ENCODE measurements at places on chromosomes 3 and 15.
A peak's percentile ranks its signal among the peaks of the same experiment; 100 is the strongest.

- no peak for DNase-seq
Observed at GRCh38 chr3:60304112-60304511, 947.1 kb downstream of the FHIT start.

GRCh38 chr3:36175916-36176461 is 204.3 kb upstream of the STAC start:
- no peak for DNase-seq

- peak; percentile 39 for DNase-seq
Observed at GRCh38 chr15:66868918-66869317, 166.9 kb downstream of the SMAD6 start.

GRCh38 chr15:50905055-50905454 is 3.4 kb upstream of the AP4E1 start:
- no peak for DNase-seq

GRCh38 chr3:148500881-148501280 is 196.8 kb upstream of the AGTR1 start:
- DNase-seq = no peak

DNA sequence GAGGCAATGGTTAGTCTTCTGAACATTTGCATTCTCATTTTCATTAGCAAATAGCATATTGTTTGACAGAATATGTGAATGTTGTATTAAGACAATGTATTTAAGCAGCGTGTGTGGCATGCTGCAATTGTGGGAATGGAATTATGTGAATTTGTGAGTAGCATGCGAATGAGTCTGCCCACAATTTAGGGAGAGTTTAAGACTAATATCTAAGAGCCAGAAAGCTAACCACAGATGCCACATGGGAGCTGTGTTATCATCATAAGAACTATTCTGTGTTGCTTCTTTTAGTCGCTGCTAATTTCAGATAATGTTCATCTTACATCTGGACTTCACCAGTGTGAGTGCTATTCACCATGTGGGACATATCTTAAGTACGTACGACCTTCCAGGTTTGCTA is 494.5 kb downstream of the RBMS3 start:
- no peak for DNase-seq

DNA sequence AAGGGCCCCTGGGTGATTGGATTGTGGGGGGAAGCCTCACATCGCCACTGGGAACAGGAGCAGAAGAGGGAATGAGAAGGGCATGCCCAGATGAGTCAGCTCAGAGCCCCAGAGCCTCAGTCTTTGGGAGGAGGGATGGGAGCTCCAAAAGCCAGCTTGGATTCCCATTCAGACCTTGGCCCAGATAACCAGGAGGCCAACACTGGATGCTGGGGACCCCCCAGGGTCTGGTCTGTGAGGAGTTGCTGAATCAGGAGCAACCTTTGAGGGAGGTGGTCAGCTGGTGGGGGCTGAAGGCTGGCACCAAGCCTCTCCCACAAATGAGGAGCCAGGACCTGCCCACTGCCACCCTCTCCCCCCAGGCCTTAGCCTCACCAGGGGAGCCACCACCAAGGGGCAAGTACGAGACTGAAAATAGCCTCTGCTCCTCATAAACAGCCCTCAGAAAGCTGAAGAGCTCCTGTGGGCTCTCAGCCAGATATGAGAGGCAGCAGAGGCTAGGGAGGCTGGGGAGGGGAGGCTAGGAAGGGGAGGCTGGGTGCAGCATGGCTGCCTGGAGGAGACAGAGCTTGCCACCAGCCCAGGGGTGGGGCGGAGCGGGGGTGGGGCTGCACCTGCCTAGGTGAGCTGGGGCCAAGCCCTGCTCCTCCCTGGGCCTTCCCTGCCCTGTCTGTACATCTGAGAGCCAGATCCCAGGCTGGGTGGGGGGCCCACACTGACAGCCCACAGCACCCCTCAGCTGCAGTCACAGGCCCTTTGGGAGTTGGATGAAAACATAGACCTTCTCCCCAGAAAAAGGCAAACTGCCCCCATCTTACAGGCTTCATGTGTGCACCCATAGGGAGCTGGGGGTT is 99.8 kb downstream of the SEC22A start:
- no peak for DNase-seq

DNA sequence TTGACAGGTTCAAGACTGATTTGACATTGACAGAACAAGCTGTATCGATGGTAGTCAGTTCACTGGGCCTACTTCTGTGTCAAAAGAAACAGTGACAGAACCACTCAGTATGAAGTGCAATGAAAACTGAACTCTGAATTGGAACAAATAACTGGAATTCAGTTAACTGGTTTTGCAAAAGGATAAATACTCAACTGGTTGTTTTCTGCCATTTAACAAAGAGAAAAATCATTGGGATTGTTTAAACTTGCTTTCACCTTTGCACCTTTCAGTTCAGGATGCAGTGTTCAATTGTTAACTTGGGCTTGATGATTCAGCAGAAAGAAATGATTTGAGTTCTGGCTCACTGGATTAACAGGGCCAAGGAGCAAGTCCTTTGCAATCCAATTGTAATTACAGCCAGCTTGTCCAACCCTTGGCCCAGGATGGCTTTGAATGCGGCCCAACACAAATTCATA is 4.9 kb downstream of the BTD start:
- no peak for DNase-seq

DNA sequence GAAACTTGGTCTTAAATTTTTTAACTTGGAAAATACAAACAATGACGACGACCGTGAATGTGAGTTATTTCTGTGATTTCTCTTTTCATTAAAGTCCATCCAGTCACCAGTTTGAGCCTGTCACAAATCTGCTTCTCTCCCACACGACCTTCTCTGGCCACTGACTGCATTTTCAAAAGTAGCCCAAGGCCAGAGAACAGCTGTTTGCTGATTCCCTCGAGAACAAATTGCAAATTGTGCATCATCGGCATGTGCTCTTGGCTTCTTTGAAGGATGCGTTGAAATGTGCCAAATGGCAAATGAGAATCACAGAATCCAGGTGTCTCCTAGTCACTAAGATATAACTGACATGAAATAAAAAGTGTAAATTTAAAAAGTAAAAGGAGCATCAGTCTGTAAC is 106.4 kb downstream of the AQP9 start:
- DNase-seq = no peak

GRCh38 chr15:55740981-55741832 is 1.7 kb downstream of the PRTG start:
- DNase-seq = no peak

- no peak for DNase-seq
Observed at GRCh38 chr15:90222547-90222946, 11.2 kb downstream of the CIB1 start.

GRCh38 chr15:49901321-49901720 is 217.7 kb downstream of the ATP8B4 start:
- DNase-seq = no peak

GRCh38 chr3:23036728-23037127 is 166.4 kb upstream of the UBE2E2 start:
- DNase-seq = no peak

- no peak for DNase-seq
Observed at GRCh38 chr3:47985381-47985780, 30.8 kb downstream of the MAP4 start.

- no peak for DNase-seq
Observed at GRCh38 chr15:63849906-63850305, 16.2 kb upstream of the HERC1 start.

DNA sequence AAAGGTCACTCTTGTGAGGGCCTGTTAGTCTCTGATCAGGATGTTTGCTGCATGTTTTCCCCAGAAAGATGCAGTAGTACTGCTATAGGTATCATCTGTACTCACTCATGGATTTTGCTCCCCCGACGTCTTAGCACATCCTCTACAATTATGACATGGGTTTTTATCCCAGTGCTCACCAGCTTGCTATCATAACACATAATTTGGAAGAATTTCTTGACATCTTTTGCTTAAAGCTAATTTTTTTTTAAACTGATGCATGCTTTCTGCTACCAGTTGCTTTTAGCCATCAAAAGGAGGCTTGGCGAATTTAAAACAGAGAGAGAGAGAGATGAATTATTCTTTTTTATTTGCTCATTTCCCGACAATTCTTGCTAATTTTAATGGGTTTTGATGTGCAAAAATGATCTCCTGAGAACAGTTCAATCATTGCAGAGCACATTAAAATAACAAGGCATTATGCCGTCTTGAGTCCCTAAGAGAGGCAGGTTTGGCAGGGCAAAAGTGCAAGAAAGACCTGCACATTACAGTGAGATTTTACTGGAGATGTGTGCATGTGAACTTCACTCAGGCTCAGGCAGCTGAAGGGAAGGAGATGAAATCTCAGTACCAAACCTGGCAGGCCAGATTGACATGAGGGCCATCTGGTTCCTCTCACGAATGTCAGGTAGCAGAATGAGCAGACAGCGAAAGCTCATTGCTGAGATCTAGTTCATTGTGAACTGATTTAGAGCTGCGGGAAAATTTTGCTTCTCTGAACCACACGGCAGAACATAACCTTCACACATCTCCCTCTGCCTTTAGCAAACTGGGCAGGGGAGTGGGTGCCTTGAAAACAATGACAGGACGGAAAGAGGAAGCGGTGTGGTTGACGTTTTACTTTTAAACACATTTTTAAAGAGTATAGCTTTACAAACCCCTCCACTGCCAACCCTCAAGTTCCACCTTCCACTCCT is 25.9 kb upstream of the GOLGA8B start:
- no peak for DNase-seq

GRCh38 chr3:63818282-63819150 is 583 bp upstream of the C3orf49 start:
- peak; percentile 58 for DNase-seq

DNA sequence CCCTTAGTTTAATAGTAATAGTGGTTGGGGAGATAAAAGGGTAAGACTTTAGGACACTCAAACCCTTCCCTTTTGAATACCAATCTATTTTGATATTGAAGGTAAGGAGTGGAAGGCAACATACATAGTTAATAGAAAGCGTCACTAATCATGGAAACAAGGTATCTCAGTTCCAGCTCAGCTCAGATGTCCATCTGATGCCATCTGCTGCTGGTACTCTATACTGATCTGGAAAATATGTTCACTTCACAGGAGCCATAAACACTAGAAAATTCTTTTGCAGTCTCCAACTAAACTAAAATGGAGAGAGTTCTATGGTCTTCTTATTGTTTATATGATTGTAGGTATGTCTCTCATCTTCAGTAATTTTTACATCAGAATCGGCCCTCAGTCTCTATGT is 1777.1 kb downstream of the OTOL1 start:
- DNase-seq = no peak

DNA sequence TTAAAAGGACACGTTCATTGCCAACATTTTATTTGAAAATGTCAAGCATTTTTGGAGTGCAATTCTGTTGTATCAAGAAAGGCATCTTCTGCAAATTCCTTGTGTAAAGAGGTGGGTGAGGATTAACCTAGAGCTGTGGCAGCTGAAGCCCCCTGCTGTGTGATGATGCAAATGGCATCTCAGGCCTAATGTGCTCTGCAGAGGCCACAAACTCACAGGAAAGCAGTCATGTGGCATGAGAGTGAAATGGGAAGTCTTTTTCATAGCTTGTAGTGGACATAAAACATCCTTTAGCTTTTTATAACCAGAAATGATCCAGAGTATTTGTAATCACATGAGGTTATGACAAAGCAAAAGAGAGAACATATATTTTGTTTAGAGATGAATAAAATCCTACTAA is 6.4 kb downstream of the CADM2 start:
- no peak for DNase-seq
